HFF-Myc (cell line): ENCODE measurements at places on chromosomes 3 and 15.

GRCh38 chr15:87219650-87220615, 1036.6 kb downstream of the NTRK3 start:
- no peak for DNase-seq

DNA sequence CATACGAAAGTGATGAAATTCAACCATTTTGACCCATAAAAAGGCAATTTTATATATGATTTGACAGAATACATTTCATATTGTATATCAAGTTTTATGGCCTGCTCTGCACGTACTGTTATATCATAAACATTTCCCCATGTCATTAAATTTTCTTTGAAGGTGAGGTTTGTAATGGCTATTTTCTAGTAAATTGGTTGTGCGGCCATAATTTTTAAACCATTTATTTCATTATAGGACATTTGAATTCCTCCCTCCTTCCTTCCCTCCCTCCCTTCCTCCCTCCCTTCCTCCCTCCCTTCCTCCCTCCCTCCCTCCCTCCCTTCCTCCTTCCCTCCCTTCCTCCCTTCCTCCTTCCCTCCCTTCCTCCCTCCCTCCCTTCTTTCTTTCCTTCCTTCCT, 87.4 kb upstream of the AGBL1 start:
- no peak for DNase-seq

DNA sequence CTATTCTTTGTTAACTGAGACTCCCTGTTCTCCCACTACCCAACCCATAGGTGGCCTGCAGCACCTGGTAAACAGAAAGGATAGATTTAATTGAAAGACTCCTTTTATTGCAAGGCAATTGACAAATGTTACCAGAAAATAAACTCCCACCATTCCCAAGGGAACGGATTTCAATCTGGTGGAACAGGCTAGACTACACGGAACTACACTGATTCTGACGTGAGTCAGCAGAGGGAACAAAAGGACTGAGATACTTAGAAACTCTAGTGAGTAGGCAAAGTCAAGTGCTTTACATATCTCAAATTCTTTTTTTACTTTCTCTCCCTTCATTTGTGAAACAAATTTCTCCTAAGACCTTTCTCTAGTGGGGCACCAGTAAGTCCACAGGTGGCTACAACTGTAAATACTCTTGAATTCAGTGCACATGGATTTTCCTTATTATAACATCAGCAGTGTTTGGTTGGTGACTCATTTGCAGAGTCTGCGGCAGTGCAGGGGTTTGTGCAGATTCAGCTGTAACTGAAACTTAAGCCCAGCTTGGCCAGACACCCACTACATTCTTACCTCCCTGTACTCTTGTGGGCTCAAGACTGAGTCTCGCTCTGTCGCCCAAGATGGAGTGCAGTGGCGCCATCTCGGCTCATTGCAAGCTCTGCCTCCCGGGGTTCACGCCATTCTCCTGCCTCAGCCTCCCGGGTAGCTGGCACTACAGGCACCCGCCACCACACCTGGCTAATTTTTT, 34.3 kb upstream of the PLSCR2 start:
- peak; percentile 61 for DNase-seq

DNA sequence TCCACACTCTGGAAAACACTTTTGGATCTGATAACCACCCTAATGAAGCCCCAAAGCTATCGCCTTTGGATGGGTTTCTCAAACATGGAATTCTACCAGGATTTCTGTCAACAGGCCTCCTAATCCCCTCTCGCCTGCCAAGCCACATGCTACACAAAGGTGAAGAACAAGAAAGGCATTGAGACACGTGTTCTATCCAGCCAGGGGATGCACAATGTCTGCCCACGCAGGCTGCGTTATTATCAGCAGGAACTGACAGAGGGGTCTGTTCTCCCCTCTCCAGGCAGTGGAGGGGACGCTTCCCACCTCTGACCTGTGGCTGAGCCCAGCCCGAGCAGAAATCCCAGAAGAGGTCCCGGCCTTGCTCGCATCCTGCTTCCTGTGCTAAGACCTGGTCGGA, 45.4 kb upstream of the THBS1 start:
- no peak for DNase-seq

GRCh38 chr15:32922541-32922940, 204.7 kb downstream of the GREM1 start:
- DNase-seq: no peak

DNA sequence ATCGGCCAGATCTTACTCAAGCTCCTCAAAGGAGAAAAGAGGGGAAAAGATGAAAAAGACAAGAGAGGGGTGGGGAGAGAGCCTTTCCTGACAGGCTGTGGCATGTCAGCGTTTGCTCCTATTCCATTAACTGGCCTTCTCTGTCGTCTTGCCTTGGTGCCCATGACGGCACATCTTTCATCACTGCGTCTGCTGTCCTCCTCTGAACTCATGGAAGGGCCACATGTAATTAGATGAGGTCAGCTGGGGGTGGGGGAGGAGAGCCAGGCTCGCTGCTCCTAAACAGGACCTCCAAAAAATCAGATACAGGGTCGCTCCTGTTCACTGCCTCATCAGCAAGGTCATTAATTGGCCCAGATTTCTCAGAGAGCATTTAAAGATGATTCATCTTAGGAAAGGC, 49.7 kb downstream of the LRTM1 start:
- no peak for DNase-seq

DNA sequence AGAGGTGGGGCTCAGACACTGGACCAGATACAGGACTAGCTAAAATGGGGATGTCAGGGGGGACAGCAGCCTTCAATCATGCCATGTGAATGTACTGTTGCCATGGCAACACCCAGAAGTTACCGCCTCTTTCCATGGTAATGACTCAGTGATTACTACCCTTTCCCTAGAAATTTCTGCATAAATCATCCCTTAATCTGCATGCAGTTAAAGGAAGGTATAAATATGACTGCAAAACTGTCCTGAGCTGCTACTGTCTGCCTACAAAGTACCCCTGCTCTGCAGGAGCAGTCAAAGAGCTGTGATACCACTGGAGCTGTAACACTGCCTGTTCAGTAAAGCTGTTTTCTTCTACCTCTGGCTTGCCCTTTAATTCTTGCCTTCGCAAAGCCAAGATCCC, 168.2 kb downstream of the PEAK1 start:
- DNase-seq: no peak

GRCh38 chr3:186180891-186181481, 72.1 kb upstream of the ETV5 start:
- DNase-seq: no peak

GRCh38 chr15:88433046-88433685, 34.0 kb downstream of the MRPL46 start:
- no peak for DNase-seq

DNA sequence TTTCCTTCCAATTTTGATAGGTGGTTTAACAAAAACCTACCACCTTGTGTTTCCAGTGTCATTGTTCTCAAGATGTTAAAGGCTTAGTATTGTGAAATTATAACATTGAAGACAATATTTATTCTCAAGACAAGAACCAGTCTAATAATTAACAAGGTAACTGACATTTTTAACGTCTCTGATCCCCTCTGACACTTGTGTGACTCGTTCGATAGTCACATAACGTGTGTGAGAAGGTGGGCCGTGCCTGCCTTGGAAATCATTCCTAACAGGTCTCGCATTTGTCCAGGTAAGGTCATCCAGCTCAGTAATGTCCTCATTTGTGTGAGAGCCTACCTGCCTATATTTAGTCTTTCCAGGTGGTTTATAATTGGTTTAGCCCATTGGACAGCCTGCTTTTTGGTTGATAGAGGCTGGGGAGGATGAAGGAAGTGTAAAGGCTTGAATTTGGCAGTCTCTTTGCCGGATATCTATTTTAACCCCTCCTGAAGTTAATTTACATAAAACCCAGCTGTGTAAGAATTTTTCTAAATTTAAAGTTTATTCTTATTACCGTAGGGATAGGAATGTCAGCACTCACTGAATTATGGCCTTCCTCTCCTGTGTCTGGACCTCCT, 94.4 kb downstream of the AKAP13 start:
- no peak for DNase-seq
